NCI-H446 treated with DMSO at 0.1 percent for 48 hours (cell line): ENCODE measurements at places on chromosomes 7 and 10.

DNA sequence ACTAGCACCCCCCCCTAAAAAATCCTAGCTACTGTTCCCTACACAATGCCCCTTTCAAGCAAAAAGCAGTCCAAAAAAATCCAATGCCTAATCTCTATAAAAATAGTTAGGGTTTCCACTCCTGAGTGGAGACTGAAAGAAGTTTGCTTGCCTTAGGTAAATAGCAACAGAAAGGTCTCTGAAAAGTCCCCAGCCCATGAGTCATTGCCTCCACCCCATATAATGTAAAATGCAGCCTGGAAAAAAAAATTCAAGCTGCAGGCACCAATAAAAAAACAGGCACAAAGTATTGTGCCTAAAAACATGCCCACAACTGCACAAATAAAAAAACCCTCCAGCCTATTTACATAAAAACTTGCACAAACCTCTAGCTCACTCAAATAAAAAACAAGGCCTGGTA is 47.5 kb downstream of the ZNF680 start:
- DNase-seq: no peak

DNA sequence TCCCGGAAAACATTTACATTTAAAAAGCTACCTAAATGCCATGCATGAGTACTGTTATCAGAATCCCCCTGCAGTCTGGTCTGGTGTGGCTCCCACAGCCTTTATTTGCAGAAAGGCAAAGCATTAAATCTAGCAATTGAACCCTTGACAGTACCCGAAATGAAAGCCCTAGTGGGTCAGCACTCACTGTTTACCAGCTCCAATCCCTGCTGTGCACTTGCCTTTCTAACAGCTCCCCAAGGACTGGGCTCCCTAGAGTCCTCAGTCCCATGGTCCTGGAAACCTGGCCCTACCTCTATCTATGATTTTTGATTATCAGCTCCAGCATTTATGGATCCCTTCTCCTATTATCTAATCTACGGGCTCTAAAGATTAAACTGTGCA is 1.9 kb upstream of the MACC1 start:
- DNase-seq: no peak

- DNase-seq: no peak
Measured at GRCh38 chr7:25777969-25778708, 373.9 kb upstream of the NFE2L3 start.

DNA sequence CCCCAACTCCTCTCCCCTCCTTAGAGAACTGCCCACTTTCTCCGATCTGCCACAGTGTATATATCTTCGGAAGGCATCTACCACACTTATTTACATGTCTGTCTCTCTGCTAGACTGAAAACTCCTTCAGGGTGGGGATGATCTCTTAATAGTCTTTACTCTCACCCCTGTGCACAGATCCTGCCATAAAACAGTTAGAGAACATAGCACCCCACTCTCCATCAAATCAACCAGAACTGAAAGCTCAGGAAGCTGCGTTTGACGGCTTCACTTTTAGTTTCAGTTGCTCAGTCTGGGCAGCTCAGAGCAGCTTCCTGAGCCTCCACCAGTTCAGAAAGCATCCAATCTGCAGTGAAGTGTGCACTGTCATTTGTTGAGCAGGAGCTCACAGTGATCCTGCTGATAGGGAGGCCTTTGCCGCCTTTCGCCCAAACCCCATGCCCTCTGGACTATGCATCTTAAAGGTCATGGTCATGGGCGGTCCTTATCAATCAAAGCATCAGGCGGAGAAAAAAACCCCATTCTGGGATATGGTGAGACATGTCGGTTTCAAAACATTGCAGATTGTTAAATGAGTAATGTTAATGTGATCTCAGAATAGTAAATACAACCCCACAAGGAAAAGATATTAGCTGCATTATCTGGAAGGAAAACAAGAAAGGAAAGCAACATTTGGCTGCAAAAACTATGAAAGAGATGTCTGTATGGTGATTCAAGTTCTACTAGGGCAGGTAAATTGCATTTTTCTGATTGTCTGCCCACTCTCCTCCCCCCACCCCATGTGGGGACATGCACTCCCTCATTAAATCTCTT is 167.1 kb upstream of the ADO start:
- DNase-seq: no peak

GRCh38 chr7:25911738-25912607 is 240.0 kb upstream of the NFE2L3 start:
- DNase-seq: no peak

GRCh38 chr7:76252021-76252420 is 50.3 kb downstream of the SRRM3 start:
- DNase-seq: no peak

DNA sequence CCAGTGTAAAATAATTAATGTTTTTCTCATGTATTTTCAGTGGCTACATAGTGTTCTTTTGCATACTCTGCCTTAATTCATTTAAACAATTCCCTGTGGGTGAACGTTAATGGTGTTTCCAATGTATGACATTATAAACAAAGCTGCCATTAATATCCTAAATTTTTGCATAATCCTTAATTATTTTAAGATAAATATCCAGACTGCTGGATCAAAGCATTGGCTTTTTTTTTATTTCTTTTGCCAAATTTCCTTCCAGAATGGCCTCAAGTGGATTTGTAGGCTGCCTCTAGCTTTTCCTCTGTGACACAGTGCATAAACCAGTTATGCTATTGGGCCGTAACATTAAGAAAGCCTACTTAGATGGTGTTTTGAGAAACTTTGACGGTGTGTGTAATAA is 29.5 kb downstream of the MCM10 start:
- no peak for DNase-seq

- no peak for DNase-seq
Measured at GRCh38 chr7:29309041-29309854, 114.7 kb downstream of the CHN2 start.

DNA sequence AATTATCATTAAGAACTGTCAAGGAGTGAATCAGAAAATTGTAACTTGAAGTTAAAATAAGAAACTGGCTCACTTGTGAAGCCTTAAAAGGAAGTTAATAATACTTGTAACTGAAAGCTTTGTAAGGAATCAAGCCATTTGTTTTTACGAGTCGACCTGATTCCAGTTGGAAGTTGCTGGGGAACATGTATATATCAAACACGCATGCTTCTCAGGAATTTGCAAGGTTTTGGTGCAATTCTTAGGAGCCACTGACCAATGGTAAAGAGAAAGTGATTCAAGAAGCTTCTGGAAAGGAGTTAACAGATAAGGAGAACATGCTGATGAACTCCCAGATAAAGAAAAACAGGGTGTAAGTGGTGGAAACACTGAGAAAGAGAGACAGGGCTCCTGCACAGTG is 56.4 kb downstream of the ETV1 start:
- no peak for DNase-seq

DNA sequence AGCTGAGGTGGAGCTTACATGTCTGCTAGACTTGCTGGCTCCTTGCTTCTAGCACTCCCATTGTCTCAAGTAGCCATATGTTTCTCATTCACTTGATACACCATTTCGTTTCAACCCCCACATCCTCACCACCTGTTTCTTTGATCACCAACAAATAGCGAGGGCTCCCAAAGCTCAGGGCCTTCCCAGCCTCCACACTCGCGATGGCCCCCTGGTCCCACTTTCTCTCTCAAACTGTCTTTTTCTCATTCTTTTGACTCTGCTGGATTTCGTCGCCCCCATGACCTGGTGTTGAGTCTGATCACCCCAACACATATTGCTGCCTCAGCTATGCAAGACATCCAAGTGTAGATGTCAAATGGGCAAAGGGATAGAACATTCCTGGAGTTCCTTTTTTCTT is 26.0 kb upstream of the SMNDC1 start:
- DNase-seq: no peak

DNA sequence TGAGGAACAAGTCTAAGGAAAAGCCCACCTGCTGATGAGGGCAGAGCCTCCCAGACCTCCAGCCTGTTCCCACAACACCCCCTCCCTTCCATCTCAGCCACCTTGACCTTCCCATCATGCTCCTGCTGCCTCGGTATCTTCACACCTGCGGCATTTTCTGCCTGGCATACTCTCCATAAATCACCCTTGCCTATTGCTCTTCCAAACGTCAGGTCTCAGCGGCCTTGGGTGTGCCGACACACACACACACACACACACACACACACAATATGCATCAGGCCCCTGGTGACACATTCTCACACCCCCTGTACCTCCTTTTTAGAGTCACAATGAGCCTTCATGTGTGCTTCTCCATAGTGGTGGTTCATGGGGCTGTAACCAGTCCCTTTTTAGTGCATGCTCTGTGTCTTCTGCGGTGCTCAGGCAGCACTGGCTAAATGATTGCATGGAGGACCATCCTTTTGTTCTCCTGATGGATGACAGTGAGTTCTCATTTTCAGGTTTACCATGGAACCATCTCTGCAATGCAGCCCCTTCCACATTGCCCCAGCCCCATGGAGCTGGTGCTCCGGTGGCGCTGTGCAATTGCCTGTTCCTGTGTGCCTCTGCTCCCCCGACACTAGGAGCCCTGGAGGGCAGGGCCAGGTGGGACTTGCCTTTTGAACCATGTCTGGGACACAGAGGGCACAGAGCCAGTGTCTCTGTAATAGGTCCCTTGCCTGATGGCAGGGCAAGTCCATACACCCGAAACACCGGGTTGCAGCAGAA is 4.5 kb downstream of the ADIRF start:
- no peak for DNase-seq

GRCh38 chr7:135792363-135792668 is 43.7 kb upstream of the FAM180A start:
- no peak for DNase-seq

- no peak for DNase-seq
Measured at GRCh38 chr10:58608826-58609531, 96.3 kb downstream of the BICC1 start.

GRCh38 chr7:5854738-5855137 is 25.9 kb upstream of the OCM start:
- no peak for DNase-seq

DNA sequence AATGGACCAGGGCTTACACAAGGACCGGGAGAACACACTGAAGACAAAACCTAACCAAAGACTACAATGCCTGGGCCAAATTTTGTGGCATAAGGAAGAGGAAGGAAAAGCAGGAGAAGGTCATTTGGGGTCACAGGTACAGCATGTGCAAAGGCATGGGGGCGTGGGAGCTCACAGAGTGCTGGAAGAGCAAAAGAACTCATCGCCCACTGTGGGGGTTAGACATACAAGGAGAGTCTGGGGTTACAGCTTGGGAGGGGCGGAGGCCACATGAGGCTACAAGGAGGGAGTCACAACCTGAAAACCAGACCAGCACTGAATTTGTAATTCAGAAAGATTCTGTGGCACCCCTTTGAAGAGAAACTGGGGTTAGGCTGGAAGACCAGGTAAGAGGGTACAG is 9.7 kb downstream of the PUS7 start:
- no peak for DNase-seq

DNA sequence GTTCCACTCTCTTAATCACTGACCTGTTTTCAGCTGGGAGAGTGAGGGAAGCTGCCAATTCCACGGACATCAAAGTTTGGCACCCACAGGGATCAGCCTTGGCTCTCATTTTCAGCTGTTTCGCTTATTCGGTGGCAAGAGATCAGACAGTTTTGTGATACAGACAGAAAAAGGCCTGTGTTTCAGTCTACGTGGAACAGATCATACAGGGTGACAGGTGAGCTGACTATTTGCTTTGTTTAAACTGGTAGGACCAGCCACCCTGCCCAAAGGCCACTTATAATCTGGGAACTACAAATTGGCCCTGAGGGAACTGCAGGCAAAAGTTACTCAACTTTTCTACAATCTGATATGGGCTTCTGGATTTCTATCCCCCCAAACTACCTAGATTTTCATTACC is 128.6 kb downstream of the ZNF467 start:
- DNase-seq: no peak

- DNase-seq: no peak
Measured at GRCh38 chr7:113424185-113424817, 305.9 kb upstream of the SMIM30 start.

DNA sequence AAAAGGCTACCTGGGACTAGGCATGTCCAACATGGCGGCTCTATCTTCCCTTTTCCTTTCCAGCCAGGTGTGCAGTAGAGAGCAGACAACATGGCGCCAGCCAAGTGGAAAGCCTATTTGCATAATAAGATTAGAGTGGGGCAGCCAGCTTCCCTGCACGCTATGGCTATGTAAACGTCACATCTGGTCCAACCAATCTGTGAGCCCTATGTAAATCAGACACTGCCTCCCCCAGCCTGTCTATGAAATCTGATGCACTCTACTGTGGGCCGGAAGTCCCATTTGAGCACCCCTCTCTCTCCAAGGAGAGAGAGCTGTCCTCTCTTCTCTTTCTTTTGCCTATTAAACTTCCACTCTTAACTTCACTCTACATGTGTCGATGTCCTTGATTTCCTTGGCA is 984.9 kb upstream of the AUTS2 start:
- DNase-seq: no peak
